ENCODE measurements at places on chromosomes 1 and 21. TPM values are rescaled to one million over a fixed set of nuclear protein-coding genes. Genes with fewer than 3 reads are reported as not detected.

Gene CCSAP
- 9.1 TPM for total RNA-seq

Gene ESPN
- not detected for total RNA-seq

Gene TINAGL1
- total RNA-seq = 50.3 TPM

Gene CACNA1E
- under 0.01 TPM for total RNA-seq

Gene AZIN2
- 18.8 TPM for total RNA-seq

Gene GNAT2
- total RNA-seq = 0.29 TPM

Gene OPRD1
- total RNA-seq = not detected

Gene CYP4X1
- 0.59 TPM for total RNA-seq

Gene OSCP1
- 14.5 TPM for total RNA-seq

Gene KRTAP19-3
- total RNA-seq = not detected

Gene TRIM67
- 0.29 TPM for total RNA-seq

Gene ALX3
- total RNA-seq = not detected

Gene RHCE
- total RNA-seq = 0.88 TPM

Gene DIRAS3
- 2.1 TPM for total RNA-seq

Gene KLHDC8A
- not detected for total RNA-seq

Gene LCE3E
- total RNA-seq = not detected

Gene TMEM81
- total RNA-seq = 1.8 TPM
